AG09309 (cell line): ENCODE measurements at places on chromosomes 7 and 10.

- DNase-seq = no peak
Measured at GRCh38 chr10:15208221-15208620, 39.7 kb upstream of the NMT2 start.

DNA sequence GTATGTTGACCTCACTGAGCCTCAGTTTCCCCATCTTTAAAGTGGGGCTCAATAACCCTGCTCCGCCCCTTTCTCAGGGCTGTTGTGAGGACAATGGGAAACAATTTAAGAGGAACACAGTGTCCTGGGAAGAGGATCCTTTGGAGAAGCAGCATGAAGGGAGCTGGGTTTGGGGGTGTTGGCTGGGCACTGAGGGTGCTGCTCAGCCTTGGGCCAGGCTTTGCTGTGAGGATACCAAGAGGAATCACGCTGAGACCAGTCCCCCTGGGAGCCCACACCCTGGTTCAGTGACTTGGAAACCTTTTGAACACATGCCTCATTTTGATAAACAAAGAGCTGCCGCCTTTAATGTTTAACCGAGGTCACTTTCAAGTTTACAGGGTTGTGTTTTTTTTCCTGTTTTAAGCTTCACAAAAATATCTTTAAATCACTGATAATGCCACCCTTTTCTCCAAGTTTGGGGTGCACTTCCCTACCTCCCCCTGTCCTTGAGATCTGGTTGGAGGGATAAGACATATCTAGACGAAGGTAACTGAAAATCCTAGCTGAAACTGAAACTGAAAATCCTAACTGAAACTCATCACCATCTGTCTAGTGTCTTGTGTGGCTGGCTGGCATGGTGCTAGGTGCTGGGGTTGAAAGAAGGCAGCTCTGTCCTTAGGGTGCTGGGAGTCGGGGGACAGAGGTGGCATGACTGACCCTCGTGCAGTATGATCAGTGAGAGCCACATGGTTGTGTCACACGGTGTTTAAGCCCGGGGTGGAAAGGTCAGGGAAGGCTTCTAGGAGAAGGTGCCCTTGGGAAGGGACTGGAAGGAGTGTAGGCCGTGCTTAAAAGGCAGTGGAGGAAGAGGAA, 27.7 kb downstream of the ZNF775 start:
- no peak for DNase-seq

GRCh38 chr7:5591278-5591874, 167.7 kb upstream of the TNRC18 start:
- peak; percentile 43 for DNase-seq

GRCh38 chr7:88115258-88115796, 104.5 kb downstream of the SRI start:
- DNase-seq = no peak

DNA sequence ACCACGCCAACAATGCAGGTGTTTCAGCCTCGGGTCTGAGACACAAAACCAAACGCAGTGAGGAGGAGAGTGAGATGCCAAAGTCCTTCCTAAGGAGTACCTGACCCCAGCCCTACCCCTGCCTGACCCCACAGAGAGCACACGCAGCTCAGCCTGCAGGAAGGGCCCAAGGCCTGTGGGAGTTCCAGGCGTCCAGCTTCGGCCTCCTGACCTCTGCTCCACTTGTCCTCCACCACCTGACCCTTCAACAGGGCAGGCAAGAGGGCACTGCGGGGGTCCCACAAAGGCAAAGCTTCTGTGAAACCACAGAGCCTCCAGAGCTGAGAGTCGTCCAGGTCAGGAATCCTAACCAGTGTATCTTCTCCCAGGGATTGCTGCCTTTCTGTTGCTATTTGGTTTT, 122.0 kb upstream of the PPP2R2D start:
- DNase-seq = no peak

DNA sequence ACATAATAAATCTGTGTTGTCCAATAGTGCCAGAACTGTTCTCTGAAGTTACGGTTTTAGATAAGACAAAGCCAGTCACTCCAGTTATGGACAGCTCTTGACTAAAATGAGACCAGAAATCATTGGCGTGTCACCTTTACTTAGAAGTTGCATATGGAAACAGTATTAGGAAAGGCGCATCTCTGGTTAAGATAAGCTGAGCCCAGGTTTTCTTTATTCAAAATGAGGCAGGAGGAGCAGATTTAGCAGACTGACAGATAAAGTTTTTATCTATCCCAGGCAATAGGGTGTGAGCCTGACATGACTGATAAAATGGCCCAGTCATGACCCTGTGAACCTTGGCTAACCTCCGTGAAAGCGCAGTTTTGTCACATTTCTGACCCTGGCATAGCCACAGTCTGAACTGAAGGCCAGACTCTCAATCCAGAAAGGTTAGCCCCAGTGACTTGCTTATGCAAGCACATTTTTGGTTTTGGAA, 4.2 kb downstream of the CYP26A1 start:
- no peak for DNase-seq

DNA sequence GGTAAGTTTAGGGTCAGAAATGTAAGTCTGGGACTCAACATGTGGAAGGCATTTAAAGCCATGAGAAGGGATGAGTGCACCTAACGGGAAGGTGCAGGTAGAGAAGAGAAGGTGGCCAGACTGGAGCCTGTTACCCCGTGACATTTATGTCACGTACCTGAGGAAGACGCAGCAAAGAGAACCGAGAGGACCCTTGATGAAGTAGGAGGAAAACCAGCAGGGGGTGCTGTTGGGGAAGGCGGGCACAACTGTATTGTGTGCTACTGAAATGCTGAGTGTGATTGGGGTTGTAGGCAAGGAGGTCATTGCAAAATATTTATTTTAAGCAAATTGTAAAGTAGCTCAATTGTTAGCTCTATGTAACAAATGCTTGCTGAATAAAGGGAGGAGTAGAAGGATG, 338.2 kb upstream of the PRKCQ start:
- no peak for DNase-seq

GRCh38 chr7:129443612-129444011, 9.4 kb downstream of the STRIP2 start:
- DNase-seq = no peak

GRCh38 chr7:47474937-47475879, 106.7 kb downstream of the TNS3 start:
- DNase-seq = peak; percentile 68

- no peak for DNase-seq
Measured at GRCh38 chr7:135939261-135939812, 37.8 kb downstream of the MTPN start.

- no peak for DNase-seq
Measured at GRCh38 chr7:70638158-70639107, 493.5 kb upstream of the GALNT17 start.

GRCh38 chr7:151017370-151017952, 6.8 kb downstream of the ATG9B start:
- no peak for DNase-seq

DNA sequence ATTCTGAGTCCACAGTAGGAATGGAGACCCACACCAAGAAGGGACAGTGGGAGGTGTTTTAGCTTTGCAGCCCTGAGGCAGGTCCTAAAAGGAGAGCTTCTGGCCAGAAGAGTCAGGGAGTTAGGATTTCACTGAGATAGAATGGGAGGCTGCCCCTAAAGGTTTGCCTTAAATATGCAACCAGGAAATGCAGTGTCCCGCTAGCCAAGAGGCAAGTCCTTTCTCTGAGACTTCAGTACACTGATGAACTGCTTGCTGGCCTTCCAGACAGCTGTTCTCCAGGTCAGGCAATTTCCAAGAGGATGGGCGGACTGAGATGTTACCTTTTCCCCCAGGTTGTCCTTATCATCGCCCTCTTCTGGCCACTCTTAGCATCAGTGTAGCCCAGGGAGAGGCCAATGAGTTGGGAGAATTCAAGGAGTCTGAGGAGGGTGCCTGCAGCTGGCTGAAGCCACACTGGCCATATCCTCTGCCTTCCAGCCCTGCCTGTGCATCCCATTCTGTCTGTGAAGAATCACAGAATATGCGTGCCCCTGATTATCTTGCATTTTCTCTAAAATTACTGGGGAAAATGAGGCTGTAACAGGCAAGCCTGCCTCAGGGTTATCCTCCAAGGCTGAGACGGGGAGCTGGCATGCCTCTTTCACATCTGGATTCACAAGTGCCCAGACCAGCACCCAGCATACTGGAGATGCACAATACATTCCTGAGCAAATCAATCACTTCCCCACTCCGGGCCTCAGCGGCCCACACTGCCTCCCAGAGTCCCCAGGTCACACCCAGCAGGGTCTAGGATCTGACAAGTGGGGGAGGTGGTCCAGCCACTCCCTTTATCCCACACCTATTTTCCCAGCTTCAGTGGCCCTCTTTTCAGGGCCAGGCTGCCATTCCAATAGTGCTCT, 2.4 kb downstream of the TLL2 start:
- no peak for DNase-seq

DNA sequence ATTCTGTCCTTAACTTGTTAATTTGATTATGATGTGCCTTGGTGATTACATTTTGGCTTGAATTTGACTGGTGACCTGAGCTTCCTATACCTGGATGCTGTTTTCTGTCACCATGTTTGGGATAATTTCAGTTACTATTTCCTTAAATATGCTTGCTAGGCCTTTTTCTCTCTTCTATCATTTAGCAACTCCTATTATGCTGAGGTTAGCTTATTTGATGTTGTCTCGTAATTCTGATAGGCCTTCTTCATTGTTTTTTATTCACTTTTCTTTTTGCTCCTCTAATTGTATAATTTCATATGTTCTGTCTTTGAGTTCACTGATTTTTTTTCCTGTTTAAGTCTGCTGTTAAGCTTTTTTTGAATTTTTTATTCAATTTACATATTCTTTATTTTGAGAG, 184.9 kb downstream of the ITGB1 start:
- no peak for DNase-seq

DNA sequence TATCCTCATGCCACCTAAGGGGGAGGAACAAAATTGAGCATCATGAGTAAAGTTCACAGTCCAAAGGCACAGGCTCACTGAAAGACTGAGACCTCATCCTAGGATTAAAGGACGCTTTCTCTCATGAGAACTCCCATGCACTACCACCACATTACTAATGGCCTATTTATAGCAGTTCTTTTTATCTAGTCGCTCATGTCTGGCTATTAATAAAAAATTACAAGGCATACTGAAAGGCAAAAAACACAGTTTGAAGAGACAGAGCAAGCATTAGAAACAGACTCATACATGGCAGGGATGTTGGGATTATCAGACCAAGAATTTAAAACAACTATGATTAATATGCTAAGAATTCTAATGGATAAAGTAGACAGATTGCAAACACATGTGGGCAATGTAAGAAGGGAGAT, 46.0 kb upstream of the CDK13 start:
- DNase-seq = peak; percentile 27

DNA sequence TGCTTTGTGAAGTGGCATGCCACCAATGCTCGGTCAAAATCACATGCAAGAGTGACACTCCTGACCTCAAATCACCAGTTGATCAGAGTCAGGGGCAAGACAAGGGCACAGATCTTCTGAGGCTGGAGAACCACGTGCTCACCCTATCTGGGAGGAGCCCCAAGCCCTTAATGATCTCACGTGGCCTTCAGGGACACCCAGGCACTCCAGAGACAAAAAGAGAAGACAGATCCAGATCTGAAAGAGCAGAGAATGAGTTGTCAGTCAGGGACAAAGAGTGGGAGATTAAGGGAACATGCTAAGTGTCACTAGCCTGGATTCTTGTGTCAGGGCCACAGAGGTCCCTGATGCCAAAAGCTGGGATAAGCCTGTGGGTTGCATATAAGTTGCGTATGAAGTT, 134.3 kb downstream of the PLXNA4 start:
- DNase-seq = no peak

- DNase-seq = no peak
Measured at GRCh38 chr7:84510505-84510904, 315.9 kb upstream of the SEMA3A start.

DNA sequence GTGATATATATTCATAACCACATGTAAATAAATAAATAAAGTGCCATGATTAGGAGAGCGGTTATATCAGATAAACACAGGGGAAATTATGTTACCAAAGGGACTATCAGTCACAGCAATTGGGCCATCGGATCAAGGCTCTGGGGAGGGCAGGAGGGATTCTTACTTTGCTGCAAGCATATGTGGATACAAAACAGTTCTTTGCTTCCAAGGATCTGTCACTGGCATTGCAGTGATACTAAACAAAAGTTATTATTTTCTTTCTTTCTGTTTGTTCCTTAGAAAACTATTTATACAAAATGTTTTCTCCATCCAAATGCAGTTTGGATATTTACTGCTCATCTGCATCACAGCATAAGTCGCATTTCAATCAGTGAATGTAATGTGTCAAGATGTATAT, 188.4 kb upstream of the MGMT start:
- no peak for DNase-seq

- DNase-seq = peak; percentile 20
Measured at GRCh38 chr10:83371696-83372490, 767.4 kb upstream of the GHITM start.

DNA sequence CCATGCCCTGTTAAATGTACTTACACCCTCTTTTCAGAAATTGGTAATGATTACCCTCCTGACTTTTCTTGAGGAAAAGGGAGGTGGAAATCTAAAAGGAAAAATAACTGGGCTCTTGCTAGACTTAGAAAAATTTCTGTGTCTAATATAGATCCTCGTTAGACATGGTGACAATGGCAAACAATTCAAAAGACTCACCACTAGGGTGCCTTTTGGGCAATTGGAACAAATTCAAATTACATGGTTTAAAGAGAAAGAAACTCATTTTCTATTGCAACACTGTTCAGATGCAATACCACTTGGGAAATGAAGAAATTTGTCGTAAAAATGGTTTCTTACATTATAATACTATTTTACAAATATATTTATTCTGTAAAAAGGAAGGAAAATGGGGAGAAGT, 950.1 kb downstream of the GRM8 start:
- no peak for DNase-seq

DNA sequence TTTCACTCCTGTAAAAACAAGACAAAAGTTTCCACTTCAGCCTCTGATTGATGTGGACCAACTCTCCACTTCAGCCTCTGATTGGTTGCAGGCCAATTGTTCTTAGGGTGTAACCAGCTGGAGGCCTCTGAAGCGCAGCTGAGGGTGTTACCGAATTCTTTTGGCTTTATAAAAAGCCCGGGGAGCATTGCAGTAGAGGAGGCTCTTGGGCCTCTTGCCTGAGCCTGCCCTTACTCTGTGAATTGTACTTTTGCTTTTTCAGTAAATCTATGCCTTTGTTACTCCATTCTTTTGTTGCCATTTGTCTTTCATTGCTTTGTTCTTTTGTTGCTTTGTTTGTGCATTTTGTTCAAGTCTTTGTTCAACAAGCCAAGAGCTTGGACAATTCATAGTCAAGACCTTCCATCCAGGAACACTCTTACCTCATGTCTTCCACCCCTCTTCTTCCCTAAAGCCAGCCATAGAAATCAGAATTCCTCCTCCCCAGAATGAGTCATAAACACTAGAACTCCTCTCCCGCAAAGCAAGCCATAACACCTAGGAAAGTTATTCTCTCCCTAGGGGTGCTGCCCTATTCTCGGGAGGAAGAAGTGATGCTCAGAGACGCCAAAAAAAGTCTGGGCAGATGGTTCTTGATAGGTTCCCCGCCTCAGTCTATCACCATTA, 53.5 kb upstream of the ARMC3 start:
- no peak for DNase-seq

DNA sequence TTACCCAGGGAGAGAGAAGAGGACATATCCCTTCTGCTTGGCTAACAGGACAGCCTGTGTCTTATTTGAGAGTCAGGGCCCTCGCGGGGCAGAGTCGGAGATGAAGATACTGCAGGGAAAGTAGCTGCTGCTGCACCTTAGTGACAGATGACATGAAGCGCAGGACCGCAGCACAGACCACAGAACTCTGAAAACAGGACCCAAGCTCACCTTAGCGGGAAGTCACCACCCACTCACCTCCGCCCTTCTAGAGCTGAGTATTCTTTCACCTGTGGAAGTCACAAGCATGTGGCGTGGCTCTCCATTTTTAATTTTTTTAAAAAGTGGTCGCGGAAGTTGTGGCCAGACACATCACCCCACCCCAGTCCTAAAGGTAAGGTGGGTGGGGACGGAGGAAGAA, 191.4 kb downstream of the FAM107B start:
- no peak for DNase-seq

- peak; percentile 13 for DNase-seq
Measured at GRCh38 chr10:96960872-96961271, 128.8 kb downstream of the LCOR start.
